Stimulated activated CD4-positive, alpha-beta T cell treated with anti-CD3 and anti-CD28 coated beads, Interleukin-4, amount 100 ng/mL, for 4 hours (primary cell): ENCODE measurements at places on chromosomes 11 and 22.

- DNase-seq: peak; percentile 20
Measured at GRCh38 chr11:75100314-75100713, 3.6 kb upstream of the OR2AT4 start.

GRCh38 chr11:2221591-2221990, 48.8 kb downstream of the ASCL2 start:
- no peak for DNase-seq

- DNase-seq: no peak
Measured at GRCh38 chr22:31952472-31952871, 8.1 kb downstream of the YWHAH start.

DNA sequence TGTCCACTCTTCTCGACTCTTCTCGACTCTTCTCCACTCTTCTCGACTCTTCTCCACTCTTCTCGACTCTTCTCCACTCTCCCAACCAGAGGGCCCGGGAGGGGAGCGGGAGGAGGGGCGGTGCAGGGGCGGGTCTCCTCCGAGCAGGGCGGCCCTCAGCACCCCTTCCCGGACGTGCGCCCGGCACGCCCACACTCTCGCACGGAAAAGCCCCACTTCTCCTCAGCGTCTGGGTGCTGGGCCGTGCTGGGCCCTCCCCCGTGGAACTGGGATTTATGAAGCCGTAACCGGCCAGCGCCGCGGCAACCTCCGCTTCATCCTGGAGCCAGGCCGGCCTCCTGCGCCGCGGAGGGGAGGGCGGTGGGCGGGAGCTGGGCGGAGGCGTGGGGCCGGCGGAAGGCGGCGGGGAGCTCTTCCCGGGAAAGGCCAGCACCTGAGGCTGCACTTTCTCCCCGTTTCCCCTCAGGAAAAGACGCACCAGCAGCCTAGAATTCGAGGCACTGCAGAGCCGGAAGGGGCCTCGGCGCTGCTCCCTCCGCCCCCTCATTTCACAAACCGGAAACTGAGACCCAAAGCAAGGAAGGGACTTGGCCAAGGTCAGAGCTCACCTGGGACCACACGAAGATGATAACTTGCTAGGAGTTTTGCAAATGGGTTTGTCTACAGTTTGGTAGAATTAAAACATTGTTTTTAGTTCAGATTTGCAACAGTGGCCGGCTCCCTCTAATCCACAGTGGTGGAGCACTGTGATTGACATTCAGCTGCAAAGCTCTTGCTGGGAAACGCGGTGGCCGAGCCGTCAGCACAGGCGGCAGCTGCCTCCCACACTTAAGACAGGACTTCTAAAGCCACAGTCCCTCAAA, 31.6 kb upstream of the JAM3 start:
- DNase-seq: peak; percentile 59

- DNase-seq: no peak
Measured at GRCh38 chr11:34601085-34601444, 19.8 kb upstream of the EHF start.

GRCh38 chr22:19275919-19276600, 15.5 kb downstream of the CLTCL1 start:
- DNase-seq: no peak

DNA sequence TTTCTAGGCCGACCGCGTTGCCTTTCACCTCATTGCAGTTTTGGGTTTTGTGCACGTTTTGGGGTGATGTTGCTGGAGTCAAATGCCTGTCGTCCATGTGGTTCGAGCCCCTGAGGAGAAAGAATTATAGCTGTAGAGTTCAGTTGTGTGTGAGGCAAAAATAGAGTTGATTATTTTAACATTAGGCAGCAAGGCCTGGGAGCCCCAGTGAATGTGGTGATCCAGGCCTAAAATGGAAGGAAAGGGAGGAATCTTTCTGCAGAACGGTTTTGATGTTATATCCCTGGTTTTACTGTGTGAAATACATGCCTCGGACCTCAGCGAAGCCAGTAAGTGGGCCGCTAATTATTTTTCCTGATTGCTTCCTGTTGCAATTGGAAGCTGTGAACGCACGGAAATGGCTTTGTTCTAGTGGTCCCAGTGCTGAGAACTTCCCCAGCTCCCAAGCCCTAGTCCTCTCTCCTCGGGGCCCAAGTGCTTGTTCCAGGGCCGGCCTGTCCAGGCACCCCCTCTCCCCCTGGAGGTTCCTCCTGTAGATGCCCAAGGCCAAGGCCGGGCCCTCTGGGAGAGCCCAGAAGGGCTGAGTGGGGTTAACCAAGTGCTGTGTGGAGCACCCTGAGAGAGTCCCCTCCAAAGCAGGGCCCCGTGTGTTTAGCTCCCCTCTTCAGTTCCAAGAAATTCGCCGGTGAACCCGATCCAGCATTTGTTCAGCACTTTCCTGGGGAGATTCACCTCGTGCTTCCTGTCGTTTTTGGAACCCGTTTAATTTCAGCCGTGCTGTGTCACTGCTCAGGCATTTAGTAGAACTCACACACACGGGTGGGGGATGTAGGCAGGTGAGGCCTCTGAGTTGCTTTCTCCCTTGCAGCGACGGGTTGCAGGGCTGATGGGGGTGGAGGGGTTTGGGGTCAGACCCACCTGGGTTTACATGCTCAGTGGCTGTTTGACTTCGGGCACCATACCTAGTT, 2.1 kb downstream of the LRP5 start:
- no peak for DNase-seq

- peak; percentile 51 for DNase-seq
Measured at GRCh38 chr11:59158206-59159068, 13.5 kb upstream of the DTX4 start.

GRCh38 chr11:22923561-22923960, 63.3 kb upstream of the CCDC179 start:
- no peak for DNase-seq

DNA sequence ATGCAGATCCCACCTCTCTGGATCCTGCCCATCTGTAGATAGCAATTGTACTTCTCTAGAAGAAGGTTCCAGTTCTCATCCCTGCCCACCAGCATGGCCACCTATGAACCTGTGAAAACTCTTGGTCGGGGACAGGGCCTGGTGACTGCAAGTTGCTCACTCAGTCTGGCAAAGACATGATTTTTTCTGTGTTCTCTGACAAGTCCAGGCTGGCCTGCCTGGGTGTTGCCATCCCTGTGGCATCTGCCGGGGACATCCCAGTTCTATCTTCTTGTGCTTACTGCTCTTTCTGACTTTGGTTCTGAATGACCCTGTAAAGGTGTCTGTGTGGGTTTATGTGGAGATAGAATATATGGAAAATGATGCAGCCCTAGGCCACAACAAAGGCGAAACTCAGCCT, 545.8 kb downstream of the INSC start:
- no peak for DNase-seq

- DNase-seq: no peak
Measured at GRCh38 chr22:24011735-24012068, 598 bp downstream of the CABIN1 start.

DNA sequence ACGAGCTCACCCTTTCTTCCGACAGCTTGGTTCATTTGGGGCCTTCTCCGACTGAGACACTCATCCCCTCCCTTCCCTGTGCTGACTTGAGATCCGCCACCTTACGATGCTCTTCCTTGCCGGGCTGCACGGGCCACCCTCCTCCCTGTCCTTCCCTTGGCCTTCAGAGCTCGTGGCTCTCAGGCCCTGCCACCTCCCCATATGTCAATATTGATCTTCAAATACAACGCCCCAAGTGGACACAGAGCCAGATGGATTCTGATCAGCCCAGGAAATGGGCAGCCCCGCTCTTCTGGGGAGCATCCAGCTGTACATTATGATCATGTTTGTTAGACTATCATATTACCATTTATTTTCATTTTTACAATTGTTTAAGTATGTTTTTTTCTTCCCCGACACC, 812.8 kb downstream of the TBC1D22A start:
- no peak for DNase-seq

DNA sequence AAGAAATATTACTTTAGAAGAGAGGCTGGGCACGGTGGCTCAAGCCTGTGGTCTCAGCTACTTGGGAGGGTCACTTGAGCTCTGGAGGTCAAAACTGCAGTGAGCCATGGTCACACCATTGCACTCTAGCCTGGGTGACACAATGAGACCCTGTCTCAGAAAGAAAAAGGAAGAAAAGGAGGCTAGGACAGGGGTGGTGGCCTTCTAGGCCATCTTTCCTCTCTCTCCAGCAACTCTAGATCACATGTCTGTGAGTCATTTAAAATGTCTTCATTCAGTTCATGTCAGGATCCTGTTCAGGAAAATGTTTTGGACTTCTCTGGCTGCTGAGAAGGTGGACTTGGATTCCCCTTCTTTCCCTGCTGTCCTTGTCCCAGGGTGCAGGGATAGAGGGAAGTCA, 53.3 kb downstream of the PPFIA1 start:
- DNase-seq: no peak

DNA sequence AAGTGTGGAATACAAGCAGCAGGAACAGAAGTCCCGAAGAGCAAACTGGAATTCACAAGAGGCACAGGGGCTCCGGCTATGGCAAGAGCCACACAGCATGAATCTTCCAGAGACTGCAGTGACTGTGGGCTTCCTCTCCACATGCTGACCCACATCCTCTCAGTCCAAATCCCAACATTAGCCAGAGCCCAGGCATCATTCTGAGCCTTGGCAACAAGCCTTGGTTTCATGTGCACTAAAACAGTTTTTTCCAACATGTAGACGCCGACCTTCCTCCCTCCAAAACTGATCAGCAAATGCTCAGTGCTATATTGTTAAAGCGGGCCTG, 91.7 kb upstream of the CSNK2A3 start:
- DNase-seq: no peak

DNA sequence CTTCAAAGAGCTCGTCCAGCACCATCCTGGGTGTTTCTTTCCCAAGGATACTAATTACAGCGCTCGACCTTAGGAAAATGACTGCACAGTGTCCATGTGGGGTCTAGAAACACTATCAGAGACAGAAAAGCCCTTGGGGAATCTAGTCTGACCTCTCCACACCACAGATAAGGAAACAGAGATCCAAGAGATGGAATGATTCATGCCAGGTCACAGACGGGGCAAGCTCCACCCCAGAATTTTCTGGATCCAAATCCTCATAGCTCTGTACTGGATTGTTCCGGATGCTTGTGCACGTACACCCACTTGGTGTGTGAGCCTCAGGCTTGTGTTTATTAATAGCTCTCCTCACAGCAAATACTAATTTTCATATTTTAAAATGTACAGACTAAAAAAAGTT, 11.3 kb downstream of the ABTB2 start:
- no peak for DNase-seq

- no peak for DNase-seq
Measured at GRCh38 chr11:133303262-133303661, 229.0 kb downstream of the OPCML start.

- no peak for DNase-seq
Measured at GRCh38 chr11:59426361-59427067, at the start of gene OR5A2. Gene OR5A2, minus strand, starts transcription at chr11:59426413. Its CDS starts 3,460 bp downstream, at chr11:59422953.

GRCh38 chr22:40422558-40423309, 52.3 kb downstream of the SGSM3 start:
- no peak for DNase-seq

DNA sequence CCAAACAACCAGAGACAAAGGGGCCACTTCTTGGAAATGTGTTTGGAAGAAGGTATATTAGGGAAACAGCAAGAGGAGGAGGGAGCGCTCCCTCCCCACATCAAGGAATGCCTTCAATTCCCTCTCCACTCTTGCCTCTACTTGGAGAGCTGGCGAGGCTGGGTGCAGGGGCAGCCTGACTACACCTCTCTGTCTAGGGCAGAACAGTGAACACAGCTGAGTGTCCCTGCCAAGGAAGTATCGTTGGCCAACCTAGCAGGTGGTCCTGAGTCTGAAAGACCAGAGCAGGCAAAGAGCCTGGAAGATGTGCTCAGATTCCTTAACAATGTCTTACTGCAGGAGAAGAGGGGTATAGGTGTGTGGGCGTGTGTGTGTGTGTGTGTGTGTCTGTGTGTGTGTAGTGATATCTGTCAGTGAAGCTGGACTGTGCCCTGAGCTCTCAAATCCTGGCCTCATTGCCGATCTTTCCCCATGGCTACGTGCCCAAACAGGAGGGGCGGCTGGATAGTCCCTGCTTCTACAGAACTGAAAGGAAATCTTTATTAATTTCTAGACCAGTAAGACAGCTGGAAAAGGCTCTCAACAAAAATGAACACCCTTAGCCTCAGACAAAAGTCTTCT, 46.8 kb downstream of the PAMR1 start:
- DNase-seq: no peak

GRCh38 chr11:59754494-59754858, 700 bp upstream of the STX3 start:
- DNase-seq: no peak

- no peak for DNase-seq
Measured at GRCh38 chr11:47331454-47332302, 20.8 kb downstream of the MYBPC3 start.

DNA sequence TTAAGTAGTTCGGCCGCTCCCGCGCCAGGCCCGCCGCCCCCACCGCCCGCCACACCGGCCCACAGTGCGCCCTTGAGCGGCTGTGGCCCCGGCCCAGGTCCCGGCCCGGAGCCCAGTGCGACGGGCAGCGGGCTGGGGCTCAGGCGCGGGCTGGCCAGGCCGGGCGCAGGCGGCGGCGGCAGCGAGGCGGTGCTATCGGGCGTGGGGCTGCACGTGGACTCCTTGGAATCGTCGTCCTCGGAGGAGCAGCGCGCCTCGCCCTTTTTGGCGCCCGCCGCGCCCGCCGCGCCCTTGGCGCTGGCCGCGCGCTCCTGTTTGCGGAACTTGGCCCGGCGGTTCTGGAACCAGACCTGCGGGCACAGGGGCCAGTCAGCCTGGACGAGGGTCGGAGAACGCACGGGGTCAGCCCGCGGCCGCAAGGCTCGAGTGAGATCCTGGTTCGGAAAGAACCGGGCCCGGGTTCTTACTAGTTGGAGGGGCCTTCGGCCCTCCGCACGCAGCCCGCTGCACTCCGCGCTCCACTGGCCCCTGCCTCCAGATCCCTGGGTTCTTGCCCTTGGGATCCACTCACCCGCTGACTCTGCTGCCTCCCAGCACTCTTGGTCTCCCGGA, 4.0 kb downstream of the PHOX2A start:
- DNase-seq: no peak

DNA sequence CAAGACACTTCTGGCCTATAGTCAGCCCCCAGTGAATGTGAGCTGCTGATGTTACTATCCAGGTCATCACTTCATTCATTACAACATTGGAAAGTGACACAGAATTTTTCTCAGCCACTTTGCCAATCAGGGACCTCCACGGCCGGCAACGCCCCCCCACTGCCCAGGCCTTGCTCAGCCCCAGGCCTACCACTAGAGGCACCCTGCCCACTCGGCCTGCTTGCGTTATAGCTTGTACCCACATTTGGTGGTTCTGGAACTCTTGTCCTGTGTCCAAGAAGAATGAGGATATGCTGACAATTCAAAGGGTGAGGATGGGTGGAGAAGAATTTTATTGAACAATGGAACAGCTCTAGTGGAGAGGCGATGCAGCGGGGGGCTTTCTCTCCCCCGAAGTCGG, 96.2 kb downstream of the TSPAN18 start:
- no peak for DNase-seq
